ENCODE measurements at places on chromosomes 11 and 22.
A peak's percentile ranks its signal among the peaks of the same experiment; 100 is the strongest.

DNA sequence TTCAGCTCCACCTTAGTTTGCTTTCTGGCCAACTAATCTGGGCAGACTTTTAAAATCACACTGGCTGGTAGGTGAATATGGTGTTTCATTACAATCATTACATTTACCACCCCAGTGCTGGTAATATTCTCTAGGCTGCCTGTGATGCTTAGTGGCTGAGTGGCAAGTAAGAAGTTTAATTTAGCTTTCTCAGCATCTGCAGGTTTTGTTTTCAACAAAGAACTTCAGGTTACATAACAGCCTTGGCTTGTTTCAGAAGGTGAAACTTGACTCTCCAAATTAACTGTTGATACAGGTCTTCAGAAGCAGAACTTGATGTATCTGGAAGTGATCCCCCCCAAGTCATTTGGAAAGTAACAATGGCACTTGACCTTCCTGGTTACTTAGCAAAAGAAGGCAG, 423.3 kb upstream of the CCDC90B start:
- no peak for DNase-seq

GRCh38 chr11:108751444-108751843, 86.6 kb downstream of the DDX10 start:
- DNase-seq = no peak

DNA sequence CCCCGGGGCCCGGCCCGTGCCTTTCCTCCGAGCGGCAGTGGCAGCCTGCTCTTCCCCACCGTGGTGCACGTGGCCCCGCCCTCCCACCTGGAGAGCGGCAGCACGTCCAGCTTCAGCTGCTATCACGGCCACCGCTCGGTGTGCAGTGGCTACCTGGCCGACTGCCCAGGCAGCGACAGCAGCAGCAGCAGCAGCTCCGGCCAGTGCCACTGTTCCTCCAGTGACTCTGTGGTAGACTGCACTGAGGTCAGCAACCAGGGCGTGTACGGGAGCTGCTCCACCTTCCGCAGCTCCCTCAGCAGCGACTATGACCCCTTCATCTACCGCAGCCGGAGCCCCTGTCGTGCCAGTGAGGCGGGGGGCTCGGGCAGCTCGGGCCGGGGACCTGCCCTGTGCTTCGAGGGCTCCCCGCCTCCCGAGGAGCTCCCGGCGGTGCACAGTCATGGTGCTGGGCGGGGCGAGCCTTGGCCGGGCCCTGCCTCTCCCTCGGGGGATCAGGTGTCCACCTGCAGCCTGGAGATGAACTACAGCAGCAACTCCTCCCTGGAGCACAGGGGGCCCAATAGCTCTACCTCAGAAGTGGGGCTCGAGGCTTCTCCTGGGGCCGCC, 11.9 kb downstream of the C22orf31 start:
- DNase-seq = no peak

DNA sequence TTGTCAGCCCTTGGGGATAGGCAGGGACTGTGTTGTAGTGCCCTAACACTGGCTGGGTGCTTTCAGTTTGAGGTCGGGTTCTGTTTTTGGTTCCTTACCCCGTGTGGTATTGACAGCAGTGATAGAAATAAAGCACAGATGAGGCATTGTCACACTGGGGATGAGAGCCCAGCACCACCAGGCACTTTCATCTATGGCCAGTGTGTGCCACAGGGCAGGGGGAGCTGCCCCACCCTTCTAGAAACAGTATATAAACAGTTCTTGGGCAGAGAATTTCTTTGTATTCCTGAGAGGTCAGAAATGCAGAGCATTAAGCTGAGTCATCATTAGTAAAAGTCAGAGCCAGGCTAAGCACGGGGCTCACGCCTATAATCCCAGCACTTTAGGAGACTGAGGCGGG, 23.1 kb upstream of the CDC42EP2 start:
- no peak for DNase-seq

GRCh38 chr11:60912223-60912850, 1.6 kb upstream of the TMEM109 start:
- DNase-seq = no peak

GRCh38 chr11:8963569-8964323, 496 bp downstream of the TMEM9B start:
- DNase-seq = peak; percentile 58

DNA sequence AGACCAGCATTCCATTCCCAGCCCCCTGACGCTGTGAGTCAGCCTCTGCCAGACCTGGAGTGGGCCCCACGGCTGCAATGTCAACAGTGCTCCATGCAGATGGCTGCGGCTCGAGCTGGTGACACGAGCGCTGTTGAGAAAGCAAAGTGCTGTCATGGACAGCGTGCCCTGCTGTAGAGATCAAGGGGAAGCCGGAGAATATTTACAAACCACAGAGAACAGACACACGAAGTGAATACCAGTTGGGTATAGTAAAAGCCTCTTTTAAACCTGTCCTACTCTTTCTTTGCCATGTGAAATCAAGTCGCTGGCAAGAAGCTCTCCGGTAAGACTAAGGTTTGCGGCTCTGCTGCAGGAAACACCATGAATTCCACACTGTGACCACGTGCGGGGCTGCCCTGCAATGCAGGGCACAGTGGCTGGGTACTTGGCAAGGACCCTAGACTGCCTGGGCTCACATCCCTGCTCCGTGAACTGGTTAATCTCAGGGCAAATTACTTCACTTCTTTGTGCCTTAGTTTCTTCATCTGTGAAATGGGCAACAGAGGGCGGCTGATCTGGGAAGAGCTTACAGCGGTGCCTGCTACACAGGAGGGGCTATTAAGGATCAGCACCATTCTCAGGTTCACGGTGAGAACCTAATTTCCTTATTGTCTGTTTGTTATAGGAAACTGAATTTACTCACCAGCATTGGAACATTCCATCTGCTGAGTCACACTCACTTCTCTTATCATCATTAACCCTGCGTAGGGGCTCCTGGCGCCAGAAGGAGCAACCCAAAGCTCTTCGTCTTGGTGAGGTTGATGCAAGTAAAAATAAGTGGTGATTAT, 27.8 kb upstream of the ELFN2 start:
- no peak for DNase-seq

- no peak for DNase-seq
Observed at GRCh38 chr11:31922450-31922849, 111.3 kb upstream of the PAX6 start.

DNA sequence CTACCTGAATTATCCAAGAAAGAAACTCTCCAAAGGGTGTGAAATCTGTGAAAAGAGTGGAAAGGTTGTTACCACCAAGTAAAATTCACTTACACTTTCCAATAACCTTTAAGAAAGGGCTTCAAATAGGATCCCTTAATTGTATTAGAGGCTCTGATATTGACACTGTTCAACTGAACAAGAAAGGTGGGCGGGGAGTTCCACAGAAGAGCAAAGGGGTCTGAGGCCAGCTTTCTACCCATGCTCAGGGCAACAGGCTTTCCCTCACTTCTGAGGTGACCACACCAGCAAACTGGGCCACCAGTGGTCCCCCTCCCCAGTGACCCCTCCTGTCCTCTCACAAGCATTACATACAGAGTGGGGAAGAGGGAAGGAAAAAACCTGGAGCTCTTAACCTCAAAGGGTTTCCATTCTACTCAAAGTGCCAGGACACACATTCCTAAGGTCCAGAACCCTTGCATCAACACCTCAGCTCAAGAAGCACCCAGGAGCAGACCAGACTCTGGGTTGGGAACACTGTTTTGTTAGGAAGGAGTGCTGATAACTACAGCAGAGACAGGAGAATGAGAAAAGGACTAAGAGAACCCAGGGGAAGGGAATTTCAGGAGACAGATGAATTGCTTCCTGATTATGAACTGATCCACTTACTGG, 71.6 kb upstream of the AKIP1 start:
- DNase-seq = no peak

DNA sequence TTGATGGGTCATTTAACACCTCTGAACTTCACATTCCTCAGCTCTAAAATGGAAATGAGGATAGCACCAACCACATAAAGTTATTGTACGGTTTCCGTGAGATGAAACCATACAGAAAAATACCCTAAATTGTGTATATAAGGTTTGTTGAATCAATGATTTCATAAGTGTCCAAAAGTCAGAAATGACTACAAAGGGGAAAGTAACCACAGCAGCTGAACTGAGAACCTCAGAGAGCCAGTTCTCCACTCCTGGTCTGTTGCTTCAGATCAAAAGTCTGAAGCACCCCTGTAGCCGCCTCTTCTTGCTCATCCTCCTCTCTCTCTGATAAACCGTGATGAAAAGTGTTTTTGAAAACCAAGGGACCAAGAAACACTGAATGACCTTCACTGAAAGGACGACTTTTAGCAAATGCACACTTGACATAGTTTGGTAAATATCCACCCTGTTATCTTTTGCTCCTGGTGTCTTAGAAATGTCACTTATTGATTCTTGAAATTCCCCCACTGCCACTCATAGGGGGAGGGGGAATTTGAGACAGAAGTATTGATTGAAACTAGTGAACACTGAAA, 194.5 kb downstream of the NAV2 start:
- no peak for DNase-seq

DNA sequence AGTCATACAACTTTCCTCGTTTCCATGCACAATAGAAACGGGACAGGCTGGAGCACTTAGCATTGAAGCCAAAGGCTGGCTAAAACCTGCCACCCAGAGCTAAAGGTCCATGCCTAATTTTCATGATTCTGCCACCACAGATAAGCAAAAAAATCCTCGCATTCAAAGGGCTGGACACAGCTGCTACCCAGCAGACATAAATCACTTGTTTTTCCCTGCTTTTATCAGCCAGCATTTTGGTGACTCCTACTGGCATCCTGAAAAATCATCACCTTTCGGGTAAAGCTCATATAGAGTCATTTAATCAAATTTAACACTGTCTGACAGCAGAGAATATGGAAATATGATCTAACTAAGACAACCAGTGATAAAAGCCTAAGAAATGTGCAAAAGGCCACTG, 37.9 kb downstream of the ALG9 start:
- no peak for DNase-seq

- DNase-seq = no peak
Observed at GRCh38 chr11:66292543-66293332, 1.0 kb downstream of the TMEM151A start.

DNA sequence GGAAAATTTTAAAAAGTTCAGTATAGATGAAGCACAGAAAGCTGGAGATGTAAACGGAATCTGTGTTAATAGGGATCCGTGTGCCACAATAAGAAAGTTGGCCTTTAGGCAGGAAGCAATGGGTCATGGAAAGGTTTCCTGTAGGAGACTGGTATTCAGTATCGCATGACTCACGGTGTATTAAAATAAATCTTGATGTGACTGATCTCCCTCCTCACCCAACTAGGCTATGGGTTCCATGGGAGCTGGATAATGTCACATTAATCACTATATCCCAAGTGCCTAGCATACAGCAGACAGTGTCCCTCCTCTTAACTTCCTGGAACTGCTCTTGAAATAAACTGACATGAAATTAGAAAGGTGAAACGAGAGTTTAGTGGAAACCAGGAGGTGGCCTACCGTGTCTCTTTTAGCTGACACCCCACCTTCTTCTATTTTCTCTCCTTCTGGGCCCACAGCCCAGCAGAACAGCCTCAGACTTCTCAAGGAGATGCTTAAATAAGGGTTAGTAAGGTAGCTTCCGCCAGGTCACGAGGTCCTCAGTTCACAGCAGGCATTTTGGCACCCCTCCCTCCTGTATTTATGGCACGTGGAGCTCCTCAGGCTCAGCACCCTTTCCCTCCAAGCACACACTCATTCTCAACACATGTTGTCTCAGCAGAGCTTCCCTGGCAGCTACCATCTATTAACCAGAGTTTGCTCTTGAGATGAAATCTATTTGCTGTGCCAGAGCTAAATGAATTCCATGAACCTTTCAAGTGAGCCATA, 118.8 kb downstream of the NXPE2 start:
- DNase-seq = no peak

DNA sequence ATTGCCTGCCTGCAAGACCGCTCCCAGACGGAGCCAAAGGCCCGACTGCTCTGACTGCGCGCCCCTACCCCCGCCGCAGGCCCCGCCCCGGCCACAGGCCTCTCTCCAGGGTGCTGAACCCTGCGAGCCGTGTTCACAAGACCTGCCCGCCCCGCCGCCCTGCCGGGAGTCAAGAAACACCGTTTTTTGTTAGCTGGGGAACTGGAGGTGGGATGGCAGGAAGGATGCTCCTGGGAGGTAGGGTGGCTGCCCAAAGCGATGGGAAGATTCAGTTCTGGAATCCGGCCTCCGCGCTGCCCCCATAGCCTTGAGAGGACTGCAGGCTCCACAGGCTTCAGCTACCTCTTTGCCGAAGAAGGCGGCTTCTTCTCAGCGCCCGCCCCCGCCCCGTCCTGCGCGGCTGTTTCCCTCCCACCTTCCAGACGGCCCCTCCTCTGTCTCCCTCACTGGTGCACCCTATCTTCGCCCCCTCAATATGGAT, 2.7 kb upstream of the PDE2A start:
- DNase-seq = no peak

DNA sequence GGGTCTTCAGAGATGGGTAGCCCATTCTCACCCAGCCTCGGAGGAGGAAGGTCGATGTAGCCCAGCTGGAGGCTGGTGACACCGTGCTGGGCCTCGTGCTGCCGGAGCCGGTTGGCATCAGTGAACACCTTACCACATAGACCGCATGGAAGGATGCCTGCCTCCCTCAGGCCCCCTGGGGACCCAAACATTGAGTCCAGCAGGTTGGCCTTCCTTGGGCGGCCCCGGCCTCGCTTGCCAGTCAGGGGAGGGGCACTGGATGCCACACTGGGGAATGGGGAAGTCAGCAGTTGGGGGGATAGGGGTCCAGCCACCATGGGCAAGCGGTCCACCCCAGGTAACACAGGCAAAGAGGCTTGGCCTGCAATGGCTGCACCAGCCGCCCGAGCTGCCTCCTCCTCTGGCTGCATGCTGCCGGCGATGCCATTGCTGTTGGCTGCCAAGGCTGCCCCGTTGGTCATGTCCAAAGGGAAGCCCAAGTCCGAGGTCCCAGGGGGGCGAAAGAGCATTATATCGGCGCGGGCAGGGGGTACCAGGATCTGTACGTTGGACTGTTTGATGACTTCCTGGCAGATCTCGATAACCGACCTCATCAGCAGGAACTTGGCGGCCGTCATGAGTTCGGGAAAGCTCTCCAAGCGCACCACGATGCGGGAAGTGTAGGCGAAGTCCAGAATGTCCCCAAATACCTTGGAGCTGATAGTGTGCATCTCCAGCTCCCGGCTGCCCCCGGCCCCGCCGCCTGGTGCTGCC, 1.4 kb downstream of the PATZ1 start:
- DNase-seq = peak; percentile 4

GRCh38 chr11:35629914-35630313, 11.7 kb downstream of the FJX1 start:
- no peak for DNase-seq

GRCh38 chr11:70528046-70528793, 129.9 kb downstream of the CTTN start:
- DNase-seq = no peak

Data from stimulated activated CD8-positive, alpha-beta memory T cell treated with anti-CD3 and anti-CD28 coated beads, Interleukin-4, amount 100 ng/mL, for 1 hour (primary cell).